Inflammatory macrophage treated with lipopolysaccharide for 4 hours (primary cell): ENCODE measurements at places on chromosomes 6 and 20.
A peak's percentile ranks its signal among the peaks of the same experiment; 100 is the strongest.

GRCh38 chr6:82554666-82555065 lies 191.0 kb downstream of the TPBG start:
- no peak for DNase-seq

- no peak for DNase-seq
Measured at GRCh38 chr6:166499350-166500163, 86.9 kb downstream of the RAMACL start.

GRCh38 chr6:5326022-5326641 lies 64.8 kb downstream of the FARS2 start:
- no peak for DNase-seq

GRCh38 chr6:140857739-140858380 lies 1274.9 kb upstream of the GJE1 start:
- peak; percentile 70 for DNase-seq

DNA sequence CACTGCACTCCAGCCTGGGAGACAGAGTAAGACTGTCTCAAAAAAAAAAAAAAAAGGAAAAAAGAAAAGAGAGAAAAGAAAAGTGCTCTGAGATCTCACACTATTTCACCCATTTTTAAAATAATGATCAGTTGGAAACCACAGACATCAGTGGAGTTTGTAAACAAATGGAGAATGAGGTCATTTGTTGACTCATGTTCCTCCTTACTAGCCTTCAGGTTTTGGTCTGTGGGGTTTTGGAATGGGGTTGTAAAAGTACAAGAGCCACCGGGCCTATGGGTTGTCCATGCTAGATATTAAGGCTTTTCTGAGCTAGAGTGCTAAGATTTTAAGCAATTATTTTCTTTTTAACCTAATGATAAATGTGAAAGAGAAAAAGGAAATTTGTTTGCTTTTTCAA lies 104.4 kb upstream of the PRL start:
- no peak for DNase-seq

GRCh38 chr6:126180585-126180984 lies 159.3 kb upstream of the CENPW start:
- peak; percentile 39 for DNase-seq

DNA sequence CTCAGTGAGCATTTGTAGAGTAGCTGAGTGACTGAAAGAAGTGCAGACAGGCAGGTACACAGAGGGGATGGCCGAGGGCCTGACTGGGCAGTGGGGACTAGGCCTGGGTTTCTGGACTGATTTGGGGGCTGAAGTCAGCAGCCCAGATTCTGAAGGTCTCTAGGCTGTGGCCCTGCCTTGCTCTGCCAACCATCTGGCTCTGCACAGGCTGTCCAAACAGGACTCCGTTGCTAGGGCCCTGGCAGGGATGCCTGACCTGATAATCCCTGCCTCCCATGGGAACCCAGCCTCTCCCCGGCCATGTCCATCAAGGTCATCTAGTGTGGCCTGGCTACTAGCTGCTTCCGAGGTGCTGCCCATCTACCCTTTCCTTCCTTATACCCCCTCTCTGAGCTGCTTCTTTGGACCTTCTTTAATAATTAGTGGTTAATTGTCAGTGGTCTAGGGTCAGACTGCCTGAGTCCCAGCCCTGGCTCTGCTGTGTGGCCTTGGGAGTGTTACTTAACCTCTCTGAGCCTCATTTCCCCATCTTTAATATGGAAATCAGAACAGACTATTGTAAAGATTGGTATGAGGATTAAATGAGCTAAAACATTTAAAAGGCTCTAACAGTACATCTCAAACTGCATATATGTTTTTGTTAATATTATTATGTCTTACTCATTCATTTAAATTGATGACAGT lies 137.9 kb downstream of the VEGFA start:
- DNase-seq, result no peak

DNA sequence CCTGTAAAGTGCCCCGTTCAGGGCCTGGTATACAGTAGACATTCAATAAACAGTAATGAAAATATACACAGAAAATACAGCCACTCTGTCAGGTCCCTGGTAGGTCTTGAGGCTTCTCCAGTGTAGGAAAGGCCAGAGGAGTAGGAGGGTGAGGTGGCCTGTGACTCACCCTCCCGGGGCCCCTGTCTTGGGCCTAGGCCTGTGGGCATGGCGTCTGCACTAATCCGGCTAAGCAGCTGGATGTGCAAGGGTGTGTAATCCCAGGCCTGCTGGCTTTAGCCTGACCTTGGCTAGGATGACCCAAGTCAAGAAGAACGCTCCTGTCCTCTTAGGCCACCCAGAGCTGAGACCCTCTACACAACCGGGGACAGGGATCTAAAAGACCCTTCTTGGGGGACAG lies 84.9 kb downstream of the KCNB1 start:
- DNase-seq, result no peak

DNA sequence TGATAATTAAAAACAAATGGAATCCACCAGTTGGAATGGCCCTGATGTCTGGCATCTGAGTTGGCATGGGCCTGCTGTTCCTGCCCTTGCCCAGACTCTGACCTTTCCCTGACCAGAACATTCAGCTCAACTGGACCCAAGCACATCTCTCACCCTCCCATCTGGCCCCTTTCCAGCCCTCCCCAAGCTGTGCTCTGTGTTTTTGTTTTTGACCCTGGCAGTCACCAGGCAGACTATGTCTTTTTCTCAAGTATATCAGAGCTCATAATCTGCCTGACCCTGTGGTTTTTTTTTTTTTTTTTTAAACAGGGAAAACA lies 117.6 kb downstream of the TRDN start:
- no peak for DNase-seq

DNA sequence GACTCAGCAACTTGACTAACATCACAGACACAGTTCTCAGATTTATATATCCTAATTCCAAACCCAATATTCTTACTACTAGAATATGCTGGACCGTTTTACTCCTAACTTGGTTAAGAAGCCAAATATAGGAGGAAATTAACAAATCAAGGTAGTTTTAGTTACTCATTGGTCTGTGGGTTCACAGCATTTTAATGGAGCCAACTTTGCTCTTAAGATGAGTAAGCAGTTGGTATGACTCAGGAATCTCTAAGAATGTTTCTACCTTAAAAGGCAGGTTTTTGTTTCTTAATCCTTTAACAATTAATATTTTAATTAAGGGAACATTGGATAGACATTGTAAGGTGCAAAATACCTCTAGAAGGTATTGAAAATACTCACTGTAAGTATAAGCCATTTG lies 31.6 kb downstream of the OPRM1 start:
- DNase-seq, result no peak

- DNase-seq, result no peak
Measured at GRCh38 chr6:2909718-2910117, 6.6 kb upstream of the SERPINB9 start.

GRCh38 chr6:157471895-157472686 lies 91.1 kb downstream of the ZDHHC14 start:
- DNase-seq, result no peak

- DNase-seq, result peak; percentile 84
Measured at GRCh38 chr20:57628047-57628961, 8.1 kb upstream of the ZBP1 start.

DNA sequence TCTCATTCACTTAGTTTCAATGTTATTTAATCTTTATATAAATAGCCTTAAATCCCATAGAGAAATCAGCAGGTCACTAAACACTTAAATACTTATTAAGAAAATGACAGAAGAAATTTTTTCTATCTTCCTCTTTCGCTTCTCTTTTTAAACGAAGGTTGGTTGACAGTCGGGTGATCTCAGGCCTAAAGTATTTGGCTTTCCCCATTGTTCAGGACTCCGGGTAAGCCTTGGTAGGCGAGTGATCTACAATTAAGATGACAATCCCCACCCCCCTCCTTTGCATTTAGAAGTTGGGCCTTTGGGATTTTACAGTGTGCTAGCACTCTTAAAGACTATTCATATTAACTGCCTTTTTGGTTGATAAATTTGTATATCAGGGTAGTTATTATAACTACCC lies 19.7 kb upstream of the UTRN start:
- peak; percentile 85 for DNase-seq

DNA sequence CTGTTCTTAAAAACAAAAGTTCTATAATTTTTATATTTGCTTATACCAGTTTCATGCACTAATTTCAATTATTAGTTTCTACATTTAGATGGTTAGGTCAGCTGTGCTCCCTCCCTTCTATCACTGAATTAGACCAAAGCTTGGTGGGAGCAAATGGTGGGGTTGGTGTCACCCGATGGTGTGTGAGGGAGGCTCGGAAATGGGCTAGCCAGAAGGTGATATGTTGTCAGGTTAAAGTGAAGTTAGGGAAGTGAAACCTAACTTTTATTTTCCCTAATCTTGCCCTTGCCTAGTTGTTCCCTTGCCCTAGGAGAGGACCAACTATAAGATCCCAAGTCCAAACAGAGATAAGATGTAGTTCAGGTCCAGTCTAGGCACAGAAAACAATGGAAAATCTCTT lies 38.7 kb downstream of the RPS12 start:
- DNase-seq, result no peak

DNA sequence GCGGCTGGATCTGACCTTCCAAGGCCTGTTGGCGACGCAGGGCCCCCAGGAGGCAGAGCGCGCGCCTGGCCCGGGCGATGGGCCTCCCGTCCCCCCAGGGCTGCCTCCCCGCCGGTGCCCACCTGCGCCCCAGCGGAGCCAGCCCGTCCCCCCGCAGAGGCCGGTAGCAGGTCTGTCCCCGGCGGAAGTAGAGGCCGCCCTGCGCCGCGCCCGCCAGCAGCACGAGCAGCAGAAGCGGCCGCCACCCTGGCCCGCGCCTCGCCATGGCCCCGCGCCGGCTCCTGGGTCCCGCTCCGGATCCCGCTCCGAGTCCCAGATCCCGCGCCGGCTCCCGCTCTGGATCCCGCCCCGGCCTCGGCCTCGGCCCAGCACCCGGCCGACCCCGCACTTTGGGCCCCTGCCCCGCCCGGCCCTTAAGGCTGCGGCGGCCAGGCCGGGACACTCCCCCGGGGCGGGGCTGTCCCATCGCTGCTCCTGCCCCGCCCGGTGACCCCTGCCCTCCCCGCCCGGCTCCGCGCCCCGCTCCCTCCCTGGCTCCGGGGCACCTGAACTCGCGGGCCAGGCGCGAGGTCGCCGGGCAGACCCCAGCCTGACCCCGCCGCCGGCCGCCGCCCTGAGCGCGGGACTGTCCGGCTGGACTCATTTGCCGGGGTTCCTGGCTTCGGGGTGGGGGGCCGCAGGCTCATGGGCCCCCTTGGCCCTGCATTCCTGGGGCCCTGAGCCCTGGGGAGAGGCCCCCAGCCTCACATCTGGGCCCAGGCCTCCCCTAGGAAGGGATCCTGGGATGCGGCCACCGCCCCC lies at the start of gene CTSZ:
Gene CTSZ, minus strand, starts transcription at position 391 of the 801 bp plus-strand sequence. Its CDS starts 126 bp downstream, at position 265.
- DNase-seq, result peak; percentile 75

GRCh38 chr20:63554361-63555278 lies 661 bp downstream of the FNDC11 start:
- DNase-seq, result no peak

DNA sequence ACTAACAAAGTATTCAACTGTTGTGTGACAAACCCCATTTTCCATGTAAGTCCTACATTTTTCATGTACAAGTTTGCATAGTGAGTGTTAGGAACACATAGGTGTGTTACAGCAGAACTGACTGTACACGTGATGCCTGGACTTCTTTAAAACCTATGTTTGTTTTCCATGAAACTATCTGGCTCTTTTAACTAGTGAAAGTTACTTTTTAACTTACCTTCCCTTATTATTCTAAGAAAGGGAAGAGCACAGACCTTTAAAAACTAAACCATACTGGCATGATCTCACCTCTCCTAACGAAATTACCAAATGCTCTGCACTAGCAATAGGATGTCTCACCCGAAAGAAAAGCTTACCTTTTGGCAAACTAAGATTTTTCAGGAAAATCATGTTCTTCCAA lies 87.8 kb downstream of the CENPW start:
- DNase-seq, result no peak

DNA sequence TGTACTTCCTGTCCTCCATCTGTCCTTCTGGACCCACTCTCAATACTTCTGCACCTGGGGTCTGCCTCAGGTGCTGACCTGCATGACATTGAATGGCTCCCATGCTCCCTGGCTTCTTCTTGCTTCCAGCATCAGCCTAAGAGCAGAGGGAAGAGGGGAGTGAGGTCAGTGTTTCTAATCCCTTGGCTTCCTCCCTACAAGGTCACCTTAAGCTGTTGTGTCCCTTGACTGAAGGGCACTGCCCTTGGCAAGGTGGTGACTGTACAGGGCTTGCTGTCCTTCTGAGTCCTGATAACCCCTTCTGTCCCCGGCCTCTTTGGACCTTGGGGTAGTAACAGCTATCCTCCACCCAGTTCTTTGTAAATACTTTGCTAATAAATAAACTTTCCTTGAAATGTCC lies 9.6 kb downstream of the HLA-DMB start:
- DNase-seq, result no peak
